ENCODE measurements at places on chromosomes 1 and 21.

DNA sequence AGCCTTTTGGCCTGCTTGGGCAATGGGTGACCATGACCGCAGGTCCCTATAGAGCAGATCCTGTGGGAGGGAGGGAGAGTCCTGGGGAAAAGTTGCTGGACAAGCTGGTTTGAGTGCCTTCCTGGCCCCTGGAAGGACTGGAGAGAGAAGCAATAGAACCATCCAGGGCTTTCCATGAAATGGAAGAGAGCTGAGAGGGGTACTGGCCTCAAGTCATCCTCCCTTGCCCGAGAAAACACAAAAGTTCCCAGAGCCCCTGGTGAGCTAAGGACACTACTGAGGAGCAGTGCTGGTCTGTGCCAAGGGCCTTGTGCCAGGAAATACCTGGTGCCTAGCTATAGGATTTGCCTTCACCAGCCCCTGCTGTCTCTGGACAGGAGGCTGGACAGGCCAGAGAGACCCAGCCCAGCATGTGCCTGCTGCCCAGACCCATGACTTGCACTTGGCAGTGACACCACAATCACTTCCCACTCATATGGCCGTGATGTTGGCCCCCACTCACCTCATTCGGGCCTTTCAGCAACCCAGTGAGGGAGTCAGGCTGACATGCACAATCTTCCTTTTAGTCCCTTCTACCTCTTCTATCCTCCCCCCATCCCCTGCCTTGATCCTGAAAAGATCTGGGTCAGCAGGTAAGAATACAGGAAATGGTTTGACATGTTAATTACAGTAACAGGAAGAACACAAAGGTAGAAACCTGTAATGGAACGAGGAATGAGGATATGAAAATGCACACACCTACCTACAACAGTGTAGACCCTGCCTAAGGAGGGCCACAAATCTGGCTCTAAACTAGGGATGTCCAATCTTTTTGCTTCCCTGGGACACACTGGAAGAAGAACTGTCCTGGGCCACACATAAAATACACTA is 7.0 kb downstream of the SH3BP5L start:
- DNase-seq = no peak

GRCh38 chr1:31033598-31033997 is 31.9 kb downstream of the PUM1 start:
- DNase-seq = no peak

DNA sequence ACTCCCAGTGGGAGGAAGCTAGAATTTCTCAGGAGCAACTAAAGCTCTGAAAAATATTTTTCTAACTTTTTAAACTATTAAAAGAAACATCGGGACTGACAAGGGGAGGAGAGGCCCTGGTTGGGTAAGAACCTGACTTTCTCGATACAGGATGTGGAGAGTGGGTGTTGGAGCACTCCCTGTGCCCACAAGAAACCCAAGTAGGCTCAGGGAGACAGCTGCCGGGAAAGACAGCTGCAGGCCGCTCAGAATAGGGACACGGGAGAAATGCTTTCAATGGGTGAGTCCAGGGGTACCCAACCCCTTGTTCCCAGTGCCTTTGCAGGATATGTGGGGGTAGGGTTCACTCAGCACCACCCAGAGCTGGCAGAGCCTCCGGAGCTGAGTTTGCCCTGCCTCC is 43.6 kb downstream of the PLEKHA6 start:
- DNase-seq = no peak

- peak; percentile 82 for DNase-seq
Measured at GRCh38 chr1:209398313-209398991, 185.1 kb upstream of the CAMK1G start.

DNA sequence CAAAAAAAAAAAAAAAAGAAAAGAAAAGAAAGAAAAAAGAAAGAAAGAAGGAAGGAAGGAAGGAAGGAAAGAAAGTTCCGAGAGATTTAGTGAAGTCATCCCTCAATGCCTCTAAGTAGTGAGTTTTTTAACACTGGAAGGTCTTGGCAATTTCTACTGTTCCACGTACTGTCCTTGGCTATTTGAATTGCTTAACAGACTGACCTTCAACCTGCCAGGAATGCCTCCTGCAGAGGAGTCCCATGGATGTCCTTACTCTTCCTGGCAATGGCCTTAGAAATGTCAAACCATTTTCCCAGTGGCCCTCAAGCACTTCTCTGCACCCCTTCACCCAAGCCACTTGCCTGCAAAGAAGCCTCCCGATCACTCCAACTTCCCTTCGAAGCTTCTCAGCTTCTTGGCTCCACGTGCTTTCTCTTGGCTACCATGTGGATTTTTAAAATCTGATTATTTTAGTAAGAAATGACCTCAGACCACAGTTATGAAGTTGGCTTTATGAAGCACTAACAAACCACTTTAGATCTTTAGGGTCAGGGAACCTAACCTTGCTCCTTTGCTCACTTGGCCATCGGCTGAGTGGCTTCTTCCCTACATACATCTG is 43.7 kb upstream of the ABCG1 start:
- no peak for DNase-seq

- DNase-seq = no peak
Measured at GRCh38 chr1:69175053-69175452, 392.7 kb upstream of the LRRC7 start.

- no peak for DNase-seq
Measured at GRCh38 chr1:3981746-3982505, 81.9 kb upstream of the C1orf174 start.

- no peak for DNase-seq
Measured at GRCh38 chr1:90768098-90768497, 51.0 kb upstream of the BARHL2 start.

GRCh38 chr1:87942165-87942564 is 613.5 kb downstream of the LMO4 start:
- DNase-seq = peak; percentile 62

DNA sequence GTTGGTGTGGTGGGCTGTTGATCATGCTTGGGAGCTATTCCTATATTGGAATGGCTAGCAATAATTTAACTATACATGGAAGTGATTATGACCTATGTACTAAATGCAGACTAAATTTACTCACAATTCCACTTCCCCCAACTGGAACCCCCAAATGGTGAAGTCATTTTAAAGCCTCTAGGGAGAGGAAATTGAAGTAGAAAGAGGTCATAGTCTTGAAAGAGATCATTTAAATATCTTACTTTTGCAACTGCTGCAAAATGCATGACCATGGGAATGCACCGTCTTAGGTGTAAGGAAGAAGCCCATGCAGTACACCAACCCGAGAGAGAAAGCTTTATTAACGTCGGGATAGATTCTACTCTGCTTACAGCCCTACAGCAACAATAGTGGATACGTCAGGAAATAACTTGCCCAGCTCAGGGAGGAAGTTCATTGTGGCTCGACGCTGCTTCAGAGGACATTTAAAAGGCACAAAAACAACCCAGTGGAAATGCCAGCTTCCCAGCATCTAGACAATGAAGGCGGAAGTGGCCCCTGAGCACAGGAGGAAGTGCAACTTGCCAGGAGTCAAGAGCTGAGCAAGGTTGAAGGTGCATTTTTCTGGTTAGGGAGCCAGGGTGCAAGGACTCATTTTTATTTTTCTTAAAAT is 26.5 kb downstream of the CYYR1 start:
- DNase-seq = no peak

DNA sequence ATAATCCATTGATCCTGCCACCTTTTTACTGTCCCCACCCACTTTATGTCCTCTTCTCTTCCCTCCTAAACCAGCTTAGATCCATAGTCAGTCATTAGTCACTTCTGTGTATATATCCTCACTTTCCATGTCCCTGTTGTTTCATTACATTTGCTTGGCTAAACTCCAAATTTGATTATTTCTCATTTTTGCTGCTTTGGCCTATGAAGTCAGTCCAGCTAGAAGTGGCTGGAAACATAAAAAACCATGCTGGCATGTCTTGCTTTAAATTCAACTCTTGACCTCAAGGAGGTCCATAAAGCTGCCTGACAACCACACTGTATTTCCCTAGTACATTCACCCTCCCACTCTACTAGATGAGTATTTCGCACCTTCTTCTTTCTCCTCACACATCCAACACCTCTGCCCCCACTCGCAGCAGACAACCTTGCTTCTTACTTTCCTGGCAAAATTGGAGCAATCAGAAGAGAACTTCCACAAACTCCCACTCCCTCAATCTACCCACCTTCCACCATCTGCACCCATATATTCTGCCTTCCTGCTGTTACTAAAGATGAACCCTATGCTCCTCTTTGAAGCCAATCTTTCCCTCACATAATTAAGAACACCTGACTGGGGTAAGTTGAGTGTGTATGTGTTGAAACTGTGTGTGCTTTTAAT is 72.1 kb downstream of the ZNF648 start:
- DNase-seq = no peak

DNA sequence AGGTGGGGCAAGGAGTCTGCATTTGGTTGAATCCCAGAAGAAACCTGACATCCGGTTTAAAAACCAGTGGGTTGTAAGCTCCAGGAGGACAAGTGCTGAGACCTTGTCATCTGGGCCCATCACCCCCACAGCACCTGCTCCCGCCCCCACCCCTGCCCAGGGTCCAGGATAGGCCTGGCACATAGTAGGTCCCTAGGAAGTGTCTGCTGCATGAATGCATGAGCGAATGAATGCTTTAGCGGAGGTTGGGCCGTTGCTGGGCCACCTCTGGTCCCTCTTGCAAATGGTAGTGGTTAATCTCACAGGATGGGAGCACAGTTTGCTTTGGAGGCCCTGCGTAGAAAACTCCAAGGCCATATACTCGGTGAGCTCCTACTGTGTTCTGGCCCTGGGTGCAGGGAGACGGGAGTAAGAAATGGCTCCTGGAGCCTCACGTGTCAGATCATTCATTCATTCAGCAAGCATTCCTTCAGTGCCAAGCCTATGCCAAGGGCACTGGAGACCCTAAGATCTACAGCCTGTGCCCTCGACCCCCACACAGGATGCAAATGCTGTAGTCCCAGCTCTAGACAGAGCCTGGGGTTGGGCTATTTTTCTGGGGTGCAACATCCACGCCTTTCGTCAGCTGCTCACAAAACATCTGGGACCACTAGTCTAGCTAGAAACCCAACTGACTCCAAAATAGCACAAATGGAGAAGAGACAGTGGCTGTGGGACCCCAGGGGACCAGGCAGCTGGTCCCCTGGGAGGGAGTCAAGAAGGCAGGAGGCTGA is 28.9 kb downstream of the EPHA2 start:
- no peak for DNase-seq

GRCh38 chr21:42475526-42476387 is 20.3 kb downstream of the RSPH1 start:
- DNase-seq = no peak

GRCh38 chr1:53888681-53889080 is 916 bp downstream of the YIPF1 start:
- no peak for DNase-seq

- peak; percentile 83 for DNase-seq
Measured at GRCh38 chr1:41255978-41256377, 13.9 kb upstream of the SCMH1 start.

DNA sequence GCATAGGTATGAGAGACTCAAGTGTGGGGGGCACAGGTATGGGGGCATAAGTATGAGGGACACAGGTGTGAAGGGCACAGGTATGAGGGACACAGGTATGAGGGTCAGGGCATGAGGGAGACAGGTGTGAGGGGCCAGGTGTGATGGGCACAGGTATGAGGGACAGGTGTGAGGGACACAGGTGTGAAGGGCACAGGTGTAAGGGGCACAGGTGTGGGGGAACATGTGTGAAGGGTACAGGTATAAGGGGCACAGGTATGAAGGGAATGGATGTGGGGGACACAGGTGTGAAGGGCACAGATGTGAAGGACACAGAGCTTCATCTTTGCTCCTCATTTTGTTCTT is 41.2 kb upstream of the CACNA1E start:
- no peak for DNase-seq

DNA sequence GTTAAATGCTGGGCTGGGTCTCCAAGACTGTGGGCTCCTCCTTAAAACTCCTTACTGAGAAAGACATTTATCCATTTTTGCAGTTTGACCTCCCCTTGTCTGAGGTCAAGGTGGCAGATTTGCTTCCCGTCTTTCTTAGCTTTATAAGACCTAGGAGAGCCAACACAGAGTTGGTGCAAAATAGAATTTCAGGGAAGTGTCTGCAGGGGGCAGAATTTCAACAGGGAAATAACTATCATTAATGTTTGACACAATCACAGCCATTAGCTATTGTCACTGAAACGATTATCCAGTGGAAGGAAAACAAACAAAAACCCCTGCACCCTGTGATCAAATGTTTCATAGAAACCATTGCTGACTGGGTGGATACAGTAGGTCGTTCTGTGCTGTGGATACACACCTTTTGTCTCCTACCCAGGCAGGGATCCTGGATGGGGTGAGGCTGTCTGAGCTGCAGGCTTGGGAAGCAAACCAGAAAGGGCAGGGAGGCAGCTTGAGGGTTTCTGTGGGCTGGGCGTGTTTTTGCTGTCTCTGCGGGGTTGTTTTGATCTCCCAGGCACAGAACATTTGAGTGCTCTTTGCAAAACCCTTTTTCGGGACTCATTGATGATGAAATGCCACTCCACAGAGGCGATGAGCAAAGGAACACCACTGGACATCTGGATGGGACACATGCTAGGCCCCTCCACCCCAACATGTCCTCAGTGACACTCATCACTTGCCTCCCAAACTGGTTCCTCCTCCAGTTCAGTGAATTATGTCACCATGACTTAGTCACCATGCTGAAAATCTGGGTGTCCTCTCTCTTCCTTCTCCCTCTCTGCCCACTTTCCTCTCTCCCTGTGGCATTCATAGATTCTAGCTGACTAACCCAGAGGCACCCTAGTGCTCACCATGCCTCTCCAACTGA is 94.2 kb upstream of the SERBP1 start:
- DNase-seq = peak; percentile 53

GRCh38 chr1:29937356-29937755 is 701.0 kb downstream of the PTPRU start:
- no peak for DNase-seq

DNA sequence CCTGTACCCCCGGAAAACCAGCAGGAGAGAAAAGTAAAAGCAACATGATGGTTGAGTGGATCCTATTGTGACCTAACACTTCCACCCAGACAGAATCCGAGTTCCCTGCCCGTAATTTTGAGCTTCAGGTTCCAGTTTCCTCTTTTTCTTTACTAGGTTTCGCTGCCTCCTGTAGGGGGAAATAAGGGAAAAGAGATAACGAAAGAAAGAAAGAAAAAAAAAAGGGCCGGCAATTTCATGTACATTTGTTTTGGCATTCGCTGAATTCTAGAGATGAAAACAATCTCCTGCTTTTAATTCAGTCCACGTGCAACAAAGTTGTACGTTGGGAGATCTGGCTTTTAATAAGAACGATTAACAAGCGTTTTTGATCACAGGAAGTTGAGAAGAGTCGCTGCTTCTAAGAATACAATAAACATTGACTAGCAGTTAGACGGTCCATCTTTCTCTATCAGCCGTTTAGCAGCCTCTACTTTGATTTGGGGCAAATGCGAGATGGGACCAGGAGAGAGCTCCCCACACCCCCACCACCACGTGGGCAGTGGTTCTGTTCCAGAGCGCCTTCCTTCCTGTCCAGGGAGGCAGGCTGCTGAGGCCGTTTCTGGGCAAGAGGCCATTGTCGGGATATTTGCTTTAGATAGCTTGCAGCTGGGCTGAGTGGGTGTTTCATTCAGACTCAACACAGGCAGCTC is 155.9 kb upstream of the RUNX1 start:
- DNase-seq = peak; percentile 78

- peak; percentile 34 for DNase-seq
Measured at GRCh38 chr21:25638660-25639550, at the start of gene JAM2. TSS of gene JAM2 (plus strand) at chr21:25639258. CDS start at chr21:25639822, 564 bp downstream.
